ENCODE measurements at places on chromosomes 6 and 20.

- no peak for DNase-seq
Observed at GRCh38 chr20:49318091-49318429, 40.2 kb upstream of the ZNFX1 start.

DNA sequence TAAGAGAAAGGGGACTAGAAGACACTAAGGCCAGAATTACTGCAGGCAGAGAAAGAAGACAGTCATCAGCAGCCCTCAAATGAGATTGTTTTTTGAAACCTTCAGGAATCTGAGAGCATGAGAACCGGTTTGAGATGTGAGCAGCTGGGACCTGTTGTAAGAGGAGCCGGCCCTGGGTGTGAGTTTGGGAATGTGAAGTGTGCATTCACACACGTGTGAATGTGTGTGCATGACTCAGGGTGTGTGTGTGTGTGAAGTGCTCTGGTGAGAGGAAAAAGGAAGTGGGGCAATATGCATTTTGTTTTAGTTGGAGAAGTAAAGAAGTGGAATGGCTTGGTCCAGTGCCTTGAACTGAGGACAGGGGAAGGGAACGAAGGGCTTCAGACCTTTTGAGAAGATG lies 4.3 kb downstream of the SCUBE3 start:
- no peak for DNase-seq

DNA sequence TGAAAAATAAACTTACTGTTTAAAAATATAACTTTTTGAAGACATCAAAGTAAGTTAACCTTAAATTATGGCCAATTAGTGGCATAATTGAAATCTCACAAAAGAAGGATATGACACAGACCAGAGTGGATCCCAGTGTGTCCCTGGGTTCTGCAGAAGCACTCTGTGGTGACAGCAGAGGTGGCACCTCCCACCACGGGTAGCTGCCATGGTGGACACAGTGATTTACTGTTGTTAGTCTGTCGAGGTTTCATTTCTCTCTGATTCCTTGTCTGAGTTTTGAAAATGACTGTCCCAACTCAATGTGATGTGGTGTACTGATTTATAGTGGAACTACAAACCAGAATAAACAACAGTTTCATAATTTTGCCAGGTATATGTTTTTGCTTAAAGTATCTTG lies 76.5 kb downstream of the TULP4 start:
- no peak for DNase-seq

- DNase-seq, result no peak
Observed at GRCh38 chr6:168270274-168271172, 49.1 kb downstream of the DACT2 start.

DNA sequence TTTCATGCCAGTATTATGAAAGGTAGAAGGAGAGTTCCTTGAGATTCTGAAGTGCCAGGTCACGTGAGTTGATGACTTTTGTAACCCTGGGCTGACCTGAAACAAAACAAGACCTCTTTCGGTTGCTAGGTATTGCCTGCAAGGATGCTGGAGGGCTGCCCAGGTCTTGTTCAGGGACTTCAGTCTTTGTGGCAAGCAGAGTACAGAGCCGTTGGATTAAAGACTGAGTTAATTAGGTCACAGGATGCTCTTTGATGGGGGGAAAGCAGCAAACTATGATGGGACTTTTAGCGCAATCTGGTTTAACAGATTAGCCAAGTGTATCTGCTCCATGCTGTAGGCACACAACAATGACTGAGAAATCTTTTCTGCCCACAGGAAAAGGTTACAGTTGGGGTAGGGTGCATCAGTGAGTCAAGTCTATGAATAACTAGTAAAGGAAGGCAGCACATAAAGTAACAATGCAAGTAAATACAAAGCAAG lies 12.8 kb upstream of the ELOVL5 start:
- DNase-seq, result no peak

GRCh38 chr6:156508923-156509322 lies 268.3 kb upstream of the ARID1B start:
- no peak for DNase-seq

DNA sequence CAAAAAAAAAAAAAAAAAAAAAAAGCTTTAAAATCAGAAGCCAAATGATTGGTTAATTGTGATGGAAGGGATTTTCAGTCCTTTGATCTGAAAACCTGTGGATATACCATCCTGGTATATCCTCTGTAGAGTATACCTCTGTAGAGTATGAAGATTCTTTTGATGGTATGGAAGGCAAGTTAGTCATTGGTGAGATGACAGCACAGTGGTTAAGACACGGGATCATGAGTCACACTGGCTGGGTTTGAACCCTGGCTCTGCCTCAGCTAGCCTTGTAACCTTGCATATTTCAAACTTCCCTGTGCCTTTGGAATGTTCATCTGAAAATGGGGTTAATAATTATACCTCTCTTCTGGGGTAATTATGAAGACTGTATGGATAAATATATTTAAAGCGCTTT lies 179.3 kb downstream of the CARMIL1 start:
- DNase-seq, result no peak

- no peak for DNase-seq
Observed at GRCh38 chr6:27290065-27290849, 21.8 kb downstream of the POM121L2 start.

- no peak for DNase-seq
Observed at GRCh38 chr6:54135665-54136369, 24.6 kb downstream of the MLIP start.

GRCh38 chr6:13053006-13053461 lies 275.3 kb downstream of the TBC1D7 start:
- no peak for DNase-seq

DNA sequence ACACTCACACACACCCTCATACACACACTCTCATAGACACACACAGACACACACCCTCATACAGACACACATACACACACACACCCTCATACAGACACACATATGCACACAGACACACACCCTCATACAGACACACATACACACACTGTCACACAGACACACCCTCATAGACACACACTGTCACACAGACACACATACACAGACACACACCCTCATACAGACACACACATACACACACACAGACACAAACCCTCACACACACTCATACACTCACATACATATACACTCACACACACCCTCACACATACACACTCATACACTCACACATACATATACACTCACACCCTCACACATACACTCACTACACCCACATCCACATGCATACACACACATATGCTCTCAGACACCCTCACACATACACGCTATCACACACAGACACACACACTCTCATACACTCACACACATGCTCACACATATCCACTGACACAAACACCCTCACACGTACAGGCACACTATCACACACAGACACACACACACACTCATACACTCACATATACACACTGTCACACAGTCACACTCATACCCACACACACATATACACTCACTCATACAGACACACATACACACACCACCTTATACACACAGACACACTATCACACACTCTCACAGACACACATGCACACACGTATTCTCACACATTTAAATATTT lies 9.1 kb downstream of the ADIG start:
- DNase-seq, result no peak

- no peak for DNase-seq
Observed at GRCh38 chr6:23414051-23414445, 712.0 kb upstream of the NRSN1 start.

DNA sequence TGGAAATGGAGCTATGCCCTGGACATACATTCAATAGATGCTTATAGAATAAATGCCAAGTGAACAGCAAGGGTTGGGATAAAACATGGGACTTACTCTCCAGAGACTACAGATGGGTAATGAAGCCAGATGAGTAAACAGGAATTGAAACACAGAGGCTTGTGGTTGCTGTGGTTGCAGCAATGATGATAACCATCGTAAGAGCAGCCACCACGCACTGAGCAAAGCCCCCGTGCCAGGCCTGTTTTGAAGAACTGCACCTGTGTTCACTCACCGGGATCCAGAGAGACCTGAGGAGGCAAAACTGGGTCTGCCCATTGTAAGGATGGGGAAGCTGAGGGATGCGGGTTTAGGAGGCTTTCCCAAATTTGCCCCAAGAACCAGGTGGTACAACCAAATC lies 431.1 kb upstream of the CDH4 start:
- no peak for DNase-seq

DNA sequence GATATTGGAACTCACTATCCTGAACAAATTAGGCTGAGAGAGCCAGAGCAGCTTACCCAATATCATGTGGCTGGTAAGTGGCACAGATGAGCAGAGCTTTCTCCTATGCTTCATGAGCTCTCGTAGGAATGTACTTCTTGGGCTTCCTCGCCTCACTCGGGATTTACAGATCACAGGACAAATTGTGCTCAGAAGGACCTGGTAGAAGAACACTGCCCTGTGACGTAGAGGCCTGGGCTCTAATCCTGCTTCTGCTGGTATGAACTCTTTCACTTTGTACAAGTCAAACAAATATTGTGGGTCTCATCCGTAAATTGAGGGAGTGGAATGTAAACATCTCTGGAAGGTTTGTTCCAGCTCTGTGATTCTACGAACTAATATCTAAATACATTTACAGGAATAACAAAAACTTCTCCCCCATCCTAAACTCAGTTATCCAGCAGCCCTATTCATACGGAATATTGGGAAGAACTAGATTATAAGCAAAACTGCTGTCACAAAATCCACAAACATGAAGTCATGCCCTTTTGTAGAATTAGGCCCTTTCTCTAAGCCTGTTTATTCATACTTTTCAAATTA lies 187.6 kb downstream of the CLIC5 start:
- no peak for DNase-seq

DNA sequence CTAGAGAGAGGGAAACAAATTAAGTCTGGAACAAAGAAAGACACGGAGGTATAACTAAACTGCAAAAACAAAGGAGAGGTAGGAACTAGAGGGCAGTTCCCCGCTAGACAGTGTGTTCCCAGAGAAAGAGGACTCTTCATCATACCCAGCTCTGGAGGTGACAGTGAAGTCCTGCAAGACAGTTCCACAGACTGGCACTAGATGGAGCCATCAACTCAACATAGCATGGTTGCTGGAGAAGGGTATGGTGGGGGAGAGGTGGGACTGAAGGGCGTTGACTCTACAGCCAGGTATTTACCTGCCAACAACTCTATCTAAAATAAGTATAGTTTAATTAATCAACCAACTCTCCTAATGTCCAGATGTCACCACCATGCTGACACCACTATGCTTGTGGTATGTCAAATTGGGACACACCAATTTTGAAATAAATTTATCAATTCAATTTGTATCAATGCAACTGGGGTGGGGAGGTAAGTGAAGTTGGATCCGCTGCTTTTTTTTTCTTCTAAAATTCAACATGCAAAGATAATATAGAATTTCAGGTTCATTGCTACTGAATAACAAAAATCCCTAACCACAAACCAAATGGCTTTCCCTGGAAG lies 9.7 kb downstream of the BACH2 start:
- no peak for DNase-seq

DNA sequence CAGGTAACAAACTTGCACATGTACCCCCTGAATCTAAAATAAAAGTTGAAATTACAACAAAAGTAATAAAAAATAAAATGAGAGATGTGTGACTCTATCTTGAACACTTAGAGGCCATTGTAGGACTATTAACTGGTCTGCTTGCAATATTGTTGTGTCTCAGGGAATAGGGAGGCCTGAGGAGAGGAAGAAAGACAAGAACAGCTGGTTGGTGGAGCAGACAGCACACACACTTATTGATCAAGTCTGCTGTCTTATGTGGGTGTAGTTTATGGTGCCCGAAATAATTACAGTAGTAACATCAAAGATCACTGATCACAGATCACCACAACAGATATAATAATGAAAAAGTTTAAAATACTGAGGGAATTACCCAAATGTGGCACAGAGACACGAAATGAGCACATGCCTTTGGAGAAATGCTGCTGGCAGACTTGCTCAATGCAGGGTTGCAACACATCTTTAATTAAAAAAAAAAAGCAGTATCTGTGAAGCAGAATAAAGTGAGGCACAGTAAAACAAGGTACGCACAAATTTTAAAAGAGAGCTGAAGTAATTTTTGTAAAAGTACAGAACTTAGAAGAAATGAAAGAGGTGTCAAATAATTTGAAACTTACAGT lies 110.1 kb upstream of the HDAC2 start:
- no peak for DNase-seq

- DNase-seq, result peak; percentile 58
Observed at GRCh38 chr20:35600993-35601973, 14.3 kb upstream of the SPAG4 start.

- DNase-seq, result no peak
Observed at GRCh38 chr6:151021896-151022295, 156.4 kb downstream of the MTHFD1L start.

DNA sequence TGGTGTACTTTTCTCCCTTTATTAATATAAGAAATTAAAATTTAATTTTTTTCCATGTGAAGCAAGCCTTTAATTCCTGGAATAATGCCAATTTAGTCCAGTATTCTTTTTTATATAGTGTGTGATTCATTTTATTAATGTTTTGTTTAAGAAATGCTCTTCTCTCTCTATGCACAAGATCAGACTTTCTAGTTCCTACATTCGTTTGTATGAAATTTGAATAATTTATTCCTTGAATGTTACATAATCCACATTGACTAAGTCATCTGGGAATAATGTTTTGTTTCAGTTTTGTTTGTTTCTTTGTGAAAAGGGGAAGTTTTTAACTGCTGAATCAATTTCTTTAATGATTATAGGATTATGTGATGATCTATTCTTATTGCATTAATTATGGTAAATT lies 181.4 kb upstream of the ID4 start:
- no peak for DNase-seq

DNA sequence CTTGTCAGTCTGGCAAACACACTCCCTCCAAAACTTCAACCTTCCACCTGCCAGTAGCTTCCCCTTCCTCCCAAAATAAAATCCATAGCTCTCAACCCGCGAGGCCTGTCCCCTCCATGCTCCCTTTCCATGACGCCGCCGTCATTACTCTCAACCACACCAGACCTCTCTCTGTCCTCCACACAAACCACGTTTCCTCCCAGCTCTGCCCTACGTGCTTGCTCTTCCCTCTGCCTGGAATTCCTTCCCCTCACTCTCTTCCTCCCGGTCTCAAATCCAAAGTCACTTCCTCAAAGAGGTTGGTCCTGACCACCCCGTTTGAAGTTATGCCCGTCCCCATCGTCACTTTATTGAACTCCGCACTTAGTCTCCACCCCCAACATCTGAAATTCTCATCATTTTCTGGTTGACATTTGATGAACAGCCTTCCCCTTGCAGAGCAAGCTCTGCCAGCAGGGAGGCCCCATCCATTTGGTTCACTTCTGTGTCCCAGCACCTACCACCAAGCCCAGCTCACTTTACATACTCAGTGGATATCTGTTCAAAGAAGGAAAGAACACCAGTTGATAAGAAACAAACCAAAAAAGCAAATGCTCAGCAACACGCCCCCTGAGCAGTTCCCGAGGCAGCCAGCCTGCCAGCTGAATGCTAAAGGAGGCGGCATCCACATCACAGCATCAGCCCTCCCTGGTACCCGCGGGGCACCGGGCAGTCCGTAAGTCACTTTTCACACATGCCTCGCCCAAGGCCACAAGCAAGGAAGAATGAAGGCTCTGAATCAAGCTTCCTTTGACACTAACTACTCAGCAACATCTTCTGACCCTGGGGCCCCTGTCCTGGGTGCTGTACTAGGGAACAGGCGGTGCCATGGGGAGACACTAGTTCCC lies 125.0 kb downstream of the NFATC2 start:
- no peak for DNase-seq
